Activated CD4-positive, alpha-beta T cell treated with anti-CD3 and anti-CD28 coated beads for 1 hour (primary cell): ENCODE measurements at places on chromosomes 1 and 21.

DNA sequence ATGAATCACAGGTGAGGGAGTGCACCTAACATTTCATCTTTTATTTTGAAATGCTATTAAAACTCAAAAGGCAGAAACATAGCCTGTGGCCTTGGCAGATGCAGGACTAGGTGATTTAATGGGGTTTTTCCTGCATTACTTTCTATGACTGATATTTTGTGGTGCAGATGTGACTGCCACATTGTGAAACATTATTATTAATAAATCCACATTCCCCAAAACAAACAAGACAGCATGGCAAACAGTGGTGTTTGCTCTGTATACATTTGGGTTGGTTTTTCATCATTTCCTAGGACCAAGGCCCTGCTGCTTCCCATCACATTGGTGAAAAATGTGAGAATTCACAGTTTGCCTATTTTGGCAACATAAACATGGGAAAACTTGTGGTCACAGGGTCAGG lies 247.6 kb upstream of the SGIP1 start:
- DNase-seq = no peak

GRCh38 chr21:16540966-16541727 lies 811.4 kb downstream of the USP25 start:
- no peak for DNase-seq

GRCh38 chr21:38905752-38906151 lies 100.0 kb downstream of the ETS2 start:
- DNase-seq = no peak

GRCh38 chr1:211738096-211738690 lies 62.8 kb upstream of the NEK2 start:
- DNase-seq = no peak

GRCh38 chr21:45516671-45517151 lies 25.5 kb downstream of the SLC19A1 start:
- no peak for DNase-seq

- DNase-seq = no peak
Measured at GRCh38 chr1:205715628-205716027, 34.4 kb downstream of the NUCKS1 start.

GRCh38 chr1:195005338-195005737 lies 1602.9 kb downstream of the KCNT2 start:
- no peak for DNase-seq

GRCh38 chr1:226542623-226543103 lies 5.9 kb upstream of the STUM start:
- DNase-seq = no peak

DNA sequence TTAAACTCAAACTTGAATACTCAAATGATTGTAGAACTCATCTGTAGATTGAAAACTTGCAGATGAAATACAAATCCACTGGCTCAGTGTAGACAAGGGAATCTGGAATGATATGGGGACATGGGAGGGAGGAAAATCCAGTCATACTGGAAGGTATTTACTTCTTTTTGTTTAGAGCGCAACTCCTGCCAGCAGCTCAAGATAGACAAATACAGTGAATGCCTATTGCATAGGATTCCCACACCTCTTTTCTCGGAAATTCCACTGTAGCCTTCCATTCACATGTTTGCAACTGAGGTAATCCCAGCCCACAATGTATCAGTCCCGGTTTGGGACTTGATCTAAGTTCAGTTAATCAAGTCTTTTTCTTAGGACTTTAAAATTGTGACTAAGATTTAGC lies 311.2 kb downstream of the PTPRC start:
- DNase-seq = no peak

DNA sequence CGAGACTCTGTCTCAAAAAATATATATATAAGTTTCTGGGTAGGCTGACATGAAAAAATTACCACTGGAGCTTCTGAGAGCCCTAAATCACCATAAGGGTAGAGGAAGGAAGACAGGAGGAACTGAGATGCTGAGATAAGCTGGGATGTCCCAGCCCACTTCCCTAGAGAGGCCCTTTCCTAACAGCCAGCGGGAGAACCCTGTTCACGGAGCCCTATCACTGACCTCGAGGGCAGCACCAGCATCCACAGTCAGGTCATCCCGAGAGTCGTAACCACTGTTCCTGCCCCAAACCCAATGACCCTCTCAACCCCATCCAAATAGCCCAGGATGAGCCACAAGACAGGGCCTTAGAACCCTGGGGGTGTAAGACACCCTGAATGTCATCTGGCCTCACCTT lies 77.5 kb downstream of the CD34 start:
- no peak for DNase-seq

DNA sequence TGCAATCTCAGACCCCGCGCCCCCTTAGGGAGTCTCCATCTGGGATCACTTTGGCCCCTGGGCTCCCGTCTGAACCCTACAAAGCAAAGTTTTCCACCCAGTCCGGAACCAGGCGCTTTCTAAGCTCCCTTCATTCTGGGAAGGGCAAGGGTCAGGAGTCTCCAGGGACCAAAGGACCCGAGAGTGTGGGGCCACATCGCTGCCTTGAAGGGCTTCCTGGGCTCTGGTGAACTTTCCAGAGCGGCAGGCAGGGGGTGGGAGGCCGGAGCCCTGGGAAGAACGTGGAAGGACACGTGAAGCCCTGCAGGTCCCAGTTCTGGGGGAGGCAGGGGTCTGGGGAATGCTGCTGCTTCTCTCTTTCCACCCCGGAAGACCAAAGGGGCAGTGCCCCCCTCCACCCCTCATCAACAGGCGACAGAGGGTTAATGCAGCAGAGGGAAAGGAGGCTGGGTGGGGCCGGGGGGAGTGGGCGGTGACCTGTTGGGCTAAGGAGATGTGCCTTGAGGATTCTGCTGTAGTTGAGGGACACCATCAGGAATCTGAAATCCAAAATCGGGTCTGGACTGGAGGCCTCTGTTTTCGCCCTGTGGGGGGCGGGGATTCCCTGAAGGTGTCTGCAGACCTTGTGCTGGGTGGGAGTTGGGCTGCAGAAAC lies 734 bp downstream of the CDK18 start:
- no peak for DNase-seq

DNA sequence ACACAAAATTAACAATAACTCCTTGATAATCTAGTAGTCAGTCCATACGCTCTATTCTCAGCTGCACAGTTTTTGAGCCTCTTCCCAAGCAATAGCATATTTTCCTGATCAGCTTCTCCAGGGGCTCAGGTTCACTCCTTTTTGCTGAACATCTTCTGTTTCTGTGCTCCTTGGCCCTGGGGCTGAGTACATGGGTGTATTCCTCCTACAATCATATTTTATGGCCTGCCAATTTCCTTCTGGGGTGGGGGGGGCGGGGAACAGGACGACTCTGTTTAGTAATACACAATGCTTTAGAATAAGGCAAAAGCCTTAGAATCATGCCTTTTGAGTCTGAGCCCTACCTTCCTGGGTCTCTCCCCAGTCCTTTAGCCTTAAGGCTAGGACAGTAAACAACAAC lies 8.5 kb downstream of the CLDN19 start:
- no peak for DNase-seq

GRCh38 chr1:1434824-1435105 lies 725 bp upstream of the VWA1 start:
- no peak for DNase-seq

GRCh38 chr1:204376919-204377799 lies 17.4 kb upstream of the PLEKHA6 start:
- no peak for DNase-seq

GRCh38 chr1:232793944-232794343 lies 11.3 kb upstream of the MAP10 start:
- DNase-seq = no peak

DNA sequence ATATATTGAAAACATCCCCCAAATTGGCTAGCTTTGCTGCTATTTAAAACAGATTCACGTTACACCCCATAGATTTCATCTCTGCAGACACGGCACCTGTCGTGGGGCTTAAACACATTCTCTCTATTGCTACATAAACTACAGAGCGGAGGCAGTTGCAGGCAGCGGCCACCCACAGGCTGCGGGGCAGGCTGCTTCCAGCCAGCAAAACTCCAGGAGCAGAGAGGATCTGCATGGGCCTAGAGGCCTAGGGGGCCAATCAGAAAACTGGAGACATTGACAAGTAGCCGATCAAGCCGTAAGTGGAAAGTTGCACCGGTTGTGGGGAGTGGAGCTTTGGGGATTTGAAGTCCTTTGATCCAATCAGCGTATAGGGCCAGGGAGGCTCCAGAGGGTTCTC lies 129.0 kb upstream of the KLHDC7A start:
- DNase-seq = no peak

DNA sequence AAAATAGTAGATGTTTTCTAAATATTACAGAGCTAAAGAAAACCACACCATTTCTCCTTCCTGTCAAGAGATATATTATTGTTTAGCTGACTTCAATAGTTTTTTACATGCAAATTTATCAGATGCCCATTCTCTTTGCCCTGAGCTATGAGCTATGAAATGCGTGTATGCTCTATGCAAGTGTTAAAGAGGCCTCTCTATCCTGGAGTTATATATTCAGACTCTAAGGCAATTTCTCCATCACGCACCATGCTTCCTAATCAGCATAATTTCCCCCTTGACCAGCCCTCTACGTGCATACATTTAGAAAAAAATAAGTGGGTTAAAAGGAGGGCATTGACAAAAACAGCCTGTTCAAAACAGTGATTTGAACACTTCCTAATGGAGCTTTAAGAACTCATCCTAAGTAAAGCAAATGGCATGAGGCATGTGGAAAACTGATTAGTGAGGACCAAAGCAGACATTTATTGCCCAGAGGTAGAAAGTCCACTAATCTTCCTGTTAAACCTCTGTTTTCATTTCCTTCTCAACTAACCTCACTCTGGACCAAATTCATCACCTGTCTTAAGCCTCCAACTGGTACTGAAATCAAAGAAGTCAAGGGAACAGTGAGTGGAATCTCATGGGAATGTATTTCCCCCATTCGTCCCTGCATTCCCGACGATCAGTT lies 565.8 kb upstream of the PKN2 start:
- no peak for DNase-seq

DNA sequence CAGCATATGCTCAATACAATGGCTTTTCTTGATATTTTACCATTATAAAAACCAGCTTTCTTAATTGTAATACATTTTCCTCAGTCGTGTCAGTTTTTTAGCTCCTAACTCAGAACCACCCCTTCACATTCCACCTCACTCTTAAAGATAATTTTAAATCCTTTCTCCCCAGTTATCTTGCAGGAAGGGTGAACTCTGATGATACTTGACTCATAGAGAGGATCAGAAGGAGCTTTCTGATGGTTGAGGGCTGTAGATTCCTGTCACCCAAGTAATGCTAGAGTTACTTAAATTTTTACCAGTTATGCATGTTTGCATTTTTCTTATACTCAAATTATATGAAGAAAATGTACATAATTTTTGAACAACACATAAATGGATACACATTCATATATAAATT lies 233.7 kb downstream of the NCAM2 start:
- no peak for DNase-seq

- no peak for DNase-seq
Measured at GRCh38 chr1:101410048-101410878, 173.4 kb downstream of the S1PR1 start.

- DNase-seq = no peak
Measured at GRCh38 chr21:25551569-25551968, 55.7 kb downstream of the MRPL39 start.

DNA sequence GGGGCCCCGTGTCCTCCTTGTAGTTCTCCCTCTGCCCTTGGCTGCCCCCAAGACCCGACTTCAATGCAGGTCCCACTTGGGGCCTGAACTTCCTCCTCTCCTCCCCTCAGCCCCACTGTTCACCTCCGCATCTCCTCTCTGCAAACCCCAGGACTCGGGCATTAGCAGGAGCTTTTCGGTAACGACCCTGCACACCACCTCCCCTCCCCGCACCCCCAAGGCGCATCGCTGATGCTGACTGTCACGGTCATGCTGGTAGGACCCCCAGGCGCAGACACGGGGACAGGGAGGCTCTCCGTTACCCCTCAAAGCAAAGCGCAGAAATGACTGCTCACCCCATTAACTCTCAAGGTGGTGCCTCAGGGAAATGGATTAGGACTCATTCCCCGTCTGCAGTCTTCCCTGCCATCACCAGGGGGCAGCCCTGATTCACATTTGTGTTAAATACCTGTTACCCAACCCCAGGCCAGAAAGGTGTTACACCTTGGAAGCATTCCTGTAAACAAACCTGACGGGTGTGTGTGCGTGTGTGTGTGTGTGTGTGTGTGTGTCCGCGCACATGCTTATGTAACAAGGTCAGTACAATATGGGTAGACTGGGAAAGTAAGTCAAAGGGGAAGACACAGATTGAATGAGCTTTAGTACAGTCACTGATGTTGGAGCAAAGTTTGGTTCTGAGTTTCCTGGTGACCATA lies 6.4 kb upstream of the GUCA2B start:
- peak; percentile 41 for DNase-seq

- no peak for DNase-seq
Measured at GRCh38 chr21:34761758-34762330, 93.0 kb downstream of the CLIC6 start.
